T-helper 9 cell (primary cell): ENCODE measurements at places on chromosomes 1 and 21.
A peak's percentile ranks its signal among the peaks of the same experiment; 100 is the strongest.

DNA sequence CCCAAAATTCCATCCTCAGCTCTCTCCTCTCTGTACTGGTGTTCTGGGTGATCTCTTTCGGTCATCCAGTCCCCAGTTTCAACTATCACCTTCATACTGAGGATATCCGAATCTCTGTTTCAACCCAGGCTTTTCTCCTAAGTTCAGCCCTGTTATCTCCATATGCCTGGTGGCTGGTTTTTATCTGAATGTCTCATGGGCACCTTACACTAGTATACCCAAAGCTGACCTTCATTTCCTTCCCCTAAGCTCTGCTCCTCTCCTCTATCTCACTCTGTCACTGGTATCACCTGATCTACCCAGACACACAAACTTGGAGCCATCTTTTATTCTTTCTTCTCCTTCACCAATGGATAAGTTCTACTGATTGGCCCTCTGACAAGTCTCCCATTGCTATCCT, 53.0 kb downstream of the LRRC71 start:
- no peak for DNase-seq

- no peak for DNase-seq
Observed at GRCh38 chr1:234369784-234370183, 3.5 kb upstream of the COA6 start.

GRCh38 chr1:91148641-91149069, 126.8 kb upstream of the ZNF644 start:
- no peak for DNase-seq

DNA sequence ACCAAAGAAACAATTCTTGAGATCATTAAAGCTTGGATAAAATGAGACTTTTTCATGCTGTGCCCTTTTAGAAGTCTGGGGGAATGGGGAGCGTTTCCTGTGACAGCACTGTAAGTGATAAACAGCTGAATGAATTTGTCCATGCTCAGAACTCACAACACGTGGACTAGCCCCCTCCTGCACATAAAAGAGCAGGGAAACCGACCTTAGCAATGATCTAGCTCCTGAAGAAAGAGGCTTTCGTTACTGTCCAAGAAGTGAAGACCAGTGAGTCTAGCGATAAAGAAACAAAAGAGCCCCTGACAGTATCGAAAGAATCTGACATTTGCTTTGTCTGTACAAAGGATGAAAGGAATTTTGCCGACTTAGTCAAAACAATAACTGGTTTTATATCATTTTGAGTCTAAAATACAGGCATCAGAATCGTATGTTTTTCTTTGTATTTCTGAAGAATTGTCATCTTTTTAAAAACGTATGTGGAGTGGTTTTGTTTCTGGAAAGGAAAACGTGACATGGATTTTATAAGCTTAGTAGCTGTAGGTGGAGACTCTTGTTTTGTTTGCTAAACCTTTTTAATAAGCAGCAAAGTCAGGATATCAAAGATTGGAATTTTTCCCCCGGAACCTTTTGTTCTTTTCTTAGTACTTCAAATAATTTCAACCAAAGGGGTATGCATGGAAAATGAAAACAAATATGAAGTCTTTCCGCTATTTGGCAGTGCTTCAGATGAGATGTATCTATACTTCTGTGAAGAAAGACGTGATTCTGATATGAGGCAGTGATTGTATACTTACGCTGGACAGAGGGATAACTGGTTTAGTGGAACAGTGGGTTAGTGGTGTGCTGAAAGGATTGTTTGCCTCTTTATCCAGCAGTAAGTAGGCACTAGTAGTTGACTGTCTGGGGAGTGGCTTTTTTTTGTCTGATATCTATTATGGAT, 61.0 kb downstream of the MAST2 start:
- no peak for DNase-seq

DNA sequence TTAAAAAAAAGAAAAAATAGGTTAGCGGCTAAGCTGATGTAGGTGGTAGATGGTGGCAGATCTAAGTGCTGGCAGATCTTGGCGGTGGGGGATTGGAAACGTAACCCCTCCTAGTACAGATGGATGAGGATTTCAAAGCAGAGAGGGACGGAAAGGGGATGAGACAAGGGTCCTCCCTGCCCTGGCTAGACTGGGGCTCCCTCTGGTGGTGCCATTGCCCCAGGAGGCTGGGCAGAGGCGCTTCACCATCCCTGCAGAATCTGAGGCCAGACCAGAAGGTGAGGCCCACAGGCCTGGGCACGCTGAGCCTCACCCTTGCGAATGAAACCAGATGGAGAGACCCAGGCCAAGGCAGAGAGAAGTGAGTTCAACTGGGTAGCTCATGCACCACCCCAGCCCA, 7.0 kb upstream of the PLEKHA6 start:
- no peak for DNase-seq

DNA sequence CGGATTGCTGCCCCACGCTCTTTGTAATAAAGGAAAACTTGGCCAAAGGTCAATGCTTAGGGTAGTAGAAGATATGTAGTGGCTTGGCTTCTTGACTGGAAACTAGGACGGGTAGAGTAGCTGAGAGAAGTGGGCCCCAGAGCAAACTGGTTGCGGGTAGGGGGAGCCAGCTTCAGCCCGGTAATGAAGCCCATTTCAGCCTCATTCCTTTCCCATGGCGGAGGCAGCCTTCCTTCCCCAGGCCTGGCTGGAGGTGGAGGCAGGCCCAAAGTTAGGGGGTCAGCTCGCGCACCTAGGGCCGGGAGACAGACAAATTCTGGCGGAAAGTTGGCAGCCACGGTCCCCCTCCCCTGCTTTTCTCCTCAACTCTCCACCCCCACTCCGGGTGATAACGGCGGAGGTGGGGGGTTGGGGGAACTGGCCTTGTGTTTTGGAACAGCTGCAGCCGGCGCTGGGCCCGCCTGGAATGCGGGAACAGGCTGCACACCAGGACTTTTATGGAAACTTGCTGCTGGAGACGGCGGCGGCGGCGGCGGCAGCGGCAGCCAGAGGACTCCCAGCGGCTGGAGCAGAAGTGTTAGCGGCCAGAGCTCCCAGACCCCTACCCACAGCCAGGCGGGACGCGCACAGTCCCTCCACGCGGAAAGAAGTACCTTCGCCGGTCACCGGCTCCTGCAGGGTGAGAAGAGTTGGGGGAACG, at the start of gene NEXN:
NEXN (plus strand) TSS at position 544 of the 700 bp plus-strand sequence. CDS start 27,483 bp downstream, outside the sequence.
- DNase-seq, result no peak

- peak; percentile 75 for DNase-seq
Observed at GRCh38 chr1:17011439-17012307, at the start of gene ATP13A2. Gene ATP13A2 (minus strand): TSS chr1:17011928. CDS start chr1:17011738, 190 bp downstream.

DNA sequence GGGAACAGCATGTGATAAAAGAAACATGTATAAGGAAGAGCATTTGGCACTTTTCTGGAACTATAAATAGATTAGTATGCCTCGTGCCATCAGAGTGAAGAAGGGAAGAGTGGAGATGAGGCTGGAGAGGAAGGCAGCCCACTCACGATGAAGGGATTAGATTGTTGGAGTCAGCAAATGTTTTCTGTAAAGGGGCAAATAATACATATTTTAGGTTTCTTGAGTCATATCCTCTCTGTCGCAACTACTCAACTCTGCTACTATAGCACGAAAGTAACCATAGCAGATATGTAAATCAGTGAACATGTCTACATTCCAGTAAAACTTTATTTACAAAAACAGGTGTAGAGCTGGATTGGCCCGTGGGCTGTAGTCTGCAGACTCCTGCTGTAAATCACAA, 147.8 kb downstream of the TENT5C start:
- DNase-seq, result no peak

- DNase-seq, result no peak
Observed at GRCh38 chr1:240149484-240150094, 57.9 kb downstream of the FMN2 start.

DNA sequence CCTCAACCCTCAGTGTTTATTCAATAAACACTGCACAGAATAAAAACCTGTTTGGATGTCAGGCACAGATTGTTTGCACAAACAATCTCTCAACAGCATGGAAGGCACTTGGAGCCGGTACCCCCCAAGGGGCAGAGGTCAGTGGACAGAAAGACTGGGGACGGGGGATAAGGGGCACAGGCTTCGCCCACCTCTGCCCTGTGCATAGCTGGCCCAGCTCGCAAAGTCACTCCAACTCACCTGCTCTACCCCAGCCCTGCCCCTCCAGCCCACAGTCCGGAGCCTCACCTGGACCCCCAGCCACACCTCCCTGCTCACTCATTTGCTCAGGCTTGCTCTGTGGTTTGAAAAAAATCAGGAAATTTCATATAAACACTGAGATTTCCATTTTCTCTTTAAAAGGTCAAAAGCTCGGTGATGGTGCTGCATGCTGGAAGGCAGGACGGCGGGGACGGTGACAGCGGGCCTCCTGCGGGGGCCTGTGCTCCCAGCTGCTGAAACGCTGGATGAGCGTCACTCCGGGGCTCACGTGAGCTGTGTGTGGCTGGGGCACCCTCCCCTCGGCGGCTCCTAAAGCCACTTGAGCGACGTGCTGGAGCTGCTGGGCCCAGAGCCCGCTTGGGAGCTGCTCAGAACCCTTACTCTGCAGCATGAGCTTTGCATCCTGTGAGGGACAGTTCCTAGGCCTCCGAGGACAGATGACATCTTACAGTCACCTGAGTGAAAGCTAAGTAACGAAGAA, 54.5 kb downstream of the PRDM15 start:
- DNase-seq, result no peak

GRCh38 chr1:203480525-203481084, 5.0 kb downstream of the PRELP start:
- DNase-seq, result peak; percentile 49
